ENCODE measurements at places on chromosomes 5 and 9.
A peak's percentile ranks its signal among the peaks of the same experiment; 100 is the strongest.

- DNase-seq, result no peak
Observed at GRCh38 chr9:96557921-96558320, 61.7 kb downstream of the CDC14B start.

DNA sequence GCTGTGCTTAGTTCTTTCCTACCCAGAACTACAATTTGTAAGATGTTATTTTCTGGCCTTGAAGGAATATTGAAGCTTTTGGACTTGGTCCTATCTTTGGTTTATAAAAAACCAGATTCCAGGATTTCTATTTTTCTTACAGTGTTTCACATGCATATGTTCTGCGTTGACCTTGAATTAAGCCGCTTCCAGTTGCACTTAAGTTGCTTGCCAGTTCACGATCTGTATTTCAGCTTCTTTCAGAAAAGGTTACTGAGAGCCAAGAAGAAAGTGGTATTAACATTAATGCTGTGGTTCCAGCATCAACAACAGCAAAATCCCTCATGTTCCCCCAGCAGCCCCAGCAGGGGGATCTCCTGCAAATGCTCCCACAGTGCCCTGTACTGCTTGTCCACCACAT, 156.4 kb upstream of the ADAMTS16 start:
- no peak for DNase-seq

DNA sequence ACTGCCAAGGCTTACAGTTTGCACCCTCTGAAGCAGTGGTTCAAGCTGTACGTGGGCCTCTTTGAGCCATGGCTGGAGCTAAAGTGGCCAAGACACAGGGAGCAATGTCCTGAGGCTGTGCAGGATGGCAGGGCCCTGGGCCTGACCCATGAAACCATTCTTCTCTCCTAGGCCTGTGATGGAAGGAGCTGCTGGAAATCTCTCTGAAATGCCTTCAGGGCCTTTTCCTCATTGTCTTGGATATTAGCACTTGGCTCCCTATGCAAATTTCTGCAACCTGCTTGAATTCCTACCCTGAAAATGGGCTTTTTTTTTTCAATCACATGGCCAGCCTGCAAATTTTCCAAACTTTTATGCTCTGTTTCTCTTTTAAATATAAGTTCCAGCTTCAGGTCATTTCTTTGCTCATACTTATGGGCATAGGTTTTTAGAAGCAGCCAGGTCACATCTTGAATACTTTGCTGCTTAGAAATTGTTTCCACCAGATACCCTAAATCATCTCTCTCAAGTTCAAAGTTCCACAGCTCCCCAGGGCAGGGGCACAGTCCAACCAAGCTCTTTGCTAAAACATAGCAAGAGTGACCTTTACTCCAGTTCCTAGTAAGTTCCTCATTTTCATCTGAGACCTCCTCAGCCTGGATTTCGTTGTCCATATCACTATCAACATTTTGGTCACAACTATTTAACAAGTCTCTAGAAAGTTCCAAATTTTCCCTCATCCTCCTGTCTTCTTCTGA, 138.3 kb downstream of the OSTF1 start:
- no peak for DNase-seq

DNA sequence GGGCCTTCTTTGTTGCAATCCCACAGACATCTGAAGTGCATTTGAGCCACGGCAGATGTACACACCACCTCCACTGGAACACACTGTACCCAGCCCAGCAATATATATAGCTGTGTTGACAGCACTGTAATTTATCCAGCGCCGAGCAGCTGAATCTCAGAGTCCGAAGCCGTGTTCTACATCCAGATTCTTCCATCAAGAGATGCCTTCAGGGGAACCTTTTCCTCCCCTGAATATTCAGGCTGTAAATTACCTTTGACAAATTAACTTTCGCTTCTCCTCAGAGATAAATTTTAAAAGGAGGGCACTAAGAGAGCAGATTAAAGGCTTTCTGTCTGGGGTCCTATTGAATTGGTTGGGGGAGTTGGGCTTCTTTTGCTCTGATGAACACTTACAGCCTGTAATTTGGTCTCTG, 76.4 kb downstream of the ROR2 start:
- no peak for DNase-seq

DNA sequence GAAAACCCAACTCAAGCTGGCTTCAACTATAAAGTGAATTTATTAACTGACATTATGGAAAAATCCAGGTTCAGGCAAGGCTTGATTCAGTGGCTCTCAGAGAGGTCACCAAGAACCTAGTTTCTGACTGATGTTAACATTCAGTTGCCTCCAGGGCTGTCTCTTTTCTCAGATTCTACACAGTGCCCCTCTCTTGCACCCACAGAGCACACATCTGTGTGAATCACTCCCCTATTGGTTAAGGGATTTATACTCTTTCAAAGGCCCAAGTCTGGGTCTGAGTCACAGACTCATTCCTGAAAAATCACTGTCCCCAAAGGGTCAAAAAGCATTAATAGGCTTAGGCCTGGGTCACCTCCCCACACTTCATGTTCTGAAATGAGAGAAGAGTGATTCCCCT, 6.2 kb upstream of the HAVCR2 start:
- DNase-seq, result no peak

GRCh38 chr5:68033029-68033428, 182.5 kb upstream of the PIK3R1 start:
- DNase-seq, result no peak

DNA sequence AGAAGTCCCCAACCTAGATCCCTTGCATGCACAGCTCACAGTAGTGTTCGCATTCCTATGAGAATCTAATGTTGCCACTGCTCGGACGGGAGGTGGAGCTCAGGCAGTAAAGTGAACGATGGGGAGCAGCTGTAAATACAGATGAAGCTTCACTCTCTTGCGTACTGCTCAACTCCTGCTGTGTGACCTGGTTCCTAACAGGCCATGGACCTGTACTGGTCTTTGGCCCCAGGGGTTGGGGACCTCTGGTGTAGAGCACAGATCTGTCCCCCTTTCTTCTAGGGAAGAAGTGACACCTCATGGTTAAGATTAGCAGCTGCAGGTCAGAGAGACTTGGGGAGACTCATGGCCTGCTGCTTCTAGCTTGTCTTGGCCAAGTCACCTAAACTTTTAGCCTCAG, 7.1 kb downstream of the ARHGEF28 start:
- DNase-seq, result no peak

DNA sequence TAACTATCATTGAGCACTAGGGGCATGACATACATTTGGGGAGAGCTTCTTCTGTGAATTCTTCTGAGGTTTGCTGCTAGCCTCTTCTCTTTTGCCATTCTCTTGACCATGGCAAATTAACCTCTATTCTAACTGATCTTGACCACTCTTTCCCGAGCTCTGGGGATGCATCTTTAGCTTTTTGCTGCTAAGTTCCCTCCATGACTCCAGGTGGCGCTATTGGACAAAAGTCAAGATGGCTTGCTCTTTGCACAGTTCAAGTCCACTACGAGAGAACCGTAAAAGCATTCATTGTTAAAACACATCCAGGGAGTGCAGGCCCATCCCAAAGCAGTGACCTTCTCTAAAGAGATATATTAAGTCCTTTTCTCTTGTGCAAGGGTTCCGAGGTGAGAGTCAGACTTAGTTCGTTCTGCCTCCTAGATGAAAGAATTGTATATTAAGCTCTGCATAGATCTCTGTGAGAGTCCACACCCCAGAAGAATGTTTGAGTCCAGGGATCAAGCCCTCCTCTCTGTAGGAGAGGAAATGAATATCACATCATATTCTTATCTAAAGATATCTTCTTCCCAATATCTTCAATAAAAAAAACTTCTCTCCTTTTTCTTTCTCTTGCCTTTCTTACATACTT, 1152.9 kb upstream of the CDH6 start:
- peak; percentile 66 for DNase-seq

DNA sequence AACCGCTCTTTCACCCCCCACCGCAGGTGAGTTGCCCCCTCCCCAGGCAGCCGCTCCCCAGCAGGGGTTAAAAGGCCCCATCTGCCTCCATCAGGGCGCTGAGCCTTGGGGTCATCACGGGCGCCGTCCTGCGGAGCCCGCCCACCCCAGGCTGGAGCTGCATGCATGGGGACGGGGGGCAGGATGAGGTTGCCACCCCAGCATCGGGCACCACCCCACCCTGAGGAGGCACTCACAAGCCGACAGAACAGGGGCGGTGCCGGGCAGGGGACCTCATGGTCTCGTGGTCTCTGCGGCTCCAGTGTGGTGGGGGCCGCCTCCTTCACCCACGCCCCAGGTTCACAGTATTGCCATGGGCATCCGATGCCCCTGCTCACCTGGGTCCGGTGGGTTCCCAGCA, 16.5 kb downstream of the PTGES start:
- DNase-seq, result no peak

- no peak for DNase-seq
Observed at GRCh38 chr9:127308652-127309434, 44.3 kb downstream of the GARNL3 start.

- no peak for DNase-seq
Observed at GRCh38 chr5:96657068-96657467, 5.1 kb upstream of the CAST start.

- DNase-seq, result no peak
Observed at GRCh38 chr5:69092969-69093368, 845 bp upstream of the SLC30A5 start.

DNA sequence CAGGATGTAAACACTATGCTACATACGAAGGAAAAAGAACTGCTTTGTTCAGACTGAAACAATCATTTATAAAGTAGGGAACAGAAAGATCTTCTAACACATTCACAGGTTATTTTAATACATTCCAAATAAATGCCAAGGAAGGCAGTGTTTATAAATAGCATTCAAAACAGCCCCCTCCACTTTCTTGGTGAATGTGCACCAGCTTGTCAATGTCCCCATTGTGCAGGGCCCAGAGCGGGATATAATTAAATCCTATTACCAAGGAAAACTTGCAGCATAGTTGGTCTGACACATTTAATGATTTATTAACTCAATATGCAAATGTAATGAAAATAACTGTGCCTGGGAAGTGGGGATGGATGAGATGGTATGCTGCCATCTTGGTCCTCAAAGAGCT, 135.9 kb upstream of the RAD23B start:
- DNase-seq, result no peak

DNA sequence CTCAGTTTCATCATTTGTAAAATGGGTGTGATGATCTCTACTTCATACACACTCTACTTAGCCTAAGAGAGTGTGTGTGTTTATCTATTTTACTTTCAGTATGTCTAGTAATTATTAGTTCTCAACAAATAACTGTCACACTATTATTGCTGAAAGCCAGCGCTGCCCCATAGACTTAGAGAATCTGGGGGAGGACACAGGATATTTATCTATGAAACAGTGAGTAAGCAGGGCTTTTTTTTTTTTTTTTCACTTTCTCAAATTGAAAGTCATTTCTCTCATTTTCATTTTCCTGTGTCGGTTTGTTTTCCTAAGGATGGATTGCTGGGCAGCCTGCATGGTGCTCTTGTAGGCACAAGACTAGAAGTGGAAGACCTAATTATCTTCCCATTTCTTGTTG, 248.4 kb upstream of the RPS23 start:
- DNase-seq, result no peak

DNA sequence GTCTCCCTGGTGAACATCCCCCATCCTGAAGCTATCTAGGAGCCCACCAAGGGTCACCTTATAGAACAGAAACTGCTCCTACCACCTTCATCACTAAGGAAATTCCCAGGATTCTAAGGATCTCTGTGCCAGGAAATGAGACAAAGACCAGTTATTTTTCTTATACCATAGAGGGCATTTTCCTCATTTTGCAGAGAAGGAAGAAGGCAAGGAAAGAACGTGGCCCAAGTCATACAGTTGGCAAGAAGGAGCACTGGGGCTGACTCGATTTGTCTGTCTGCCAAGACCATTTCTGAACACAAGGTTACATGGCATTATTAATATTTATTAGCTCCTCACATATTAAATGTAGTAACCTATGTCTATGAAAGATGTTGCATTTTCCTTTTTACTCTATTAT, 49.6 kb upstream of the TNFSF15 start:
- DNase-seq, result no peak

DNA sequence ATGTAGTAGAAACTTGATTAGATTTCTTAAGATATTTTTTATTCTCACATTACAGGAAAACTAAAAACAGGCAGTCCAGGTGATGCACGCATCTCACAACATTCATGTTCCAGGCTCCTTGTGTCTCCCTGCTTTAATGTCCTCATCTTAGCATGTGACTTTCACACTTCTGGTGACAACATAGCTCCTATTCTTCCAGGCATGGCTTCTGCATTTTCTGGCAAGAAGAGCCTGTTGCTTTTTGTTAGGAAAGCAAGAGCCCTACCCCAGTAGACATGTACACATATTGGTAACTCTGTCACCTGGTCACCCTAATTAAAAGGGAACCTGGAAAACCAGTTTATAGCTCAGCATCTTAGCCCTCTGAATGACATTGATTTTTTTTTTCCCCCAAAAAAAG, 92.5 kb downstream of the PPIC start:
- no peak for DNase-seq

- DNase-seq, result no peak
Observed at GRCh38 chr5:178589180-178590140, 733 bp downstream of the COL23A1 start.

DNA sequence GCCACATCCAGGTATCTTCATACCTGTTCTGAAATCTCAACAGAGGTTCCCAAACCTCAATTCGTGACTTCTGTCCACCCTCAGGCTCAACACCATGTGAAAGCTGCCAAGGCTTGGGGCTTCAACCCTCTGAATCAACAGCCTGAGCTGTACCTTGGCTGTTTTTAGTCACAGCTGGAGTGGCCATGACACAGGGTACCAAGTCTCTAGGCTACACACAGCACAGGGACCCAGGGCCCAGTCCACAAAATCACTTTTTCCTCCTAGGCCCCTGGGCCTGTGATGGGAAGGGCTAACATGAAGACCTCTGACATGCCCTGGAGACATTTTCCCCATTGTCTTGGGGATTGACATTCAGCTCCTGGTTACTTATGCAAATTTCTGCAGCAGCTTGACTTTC, 464.9 kb downstream of the ELAVL2 start:
- DNase-seq, result no peak

DNA sequence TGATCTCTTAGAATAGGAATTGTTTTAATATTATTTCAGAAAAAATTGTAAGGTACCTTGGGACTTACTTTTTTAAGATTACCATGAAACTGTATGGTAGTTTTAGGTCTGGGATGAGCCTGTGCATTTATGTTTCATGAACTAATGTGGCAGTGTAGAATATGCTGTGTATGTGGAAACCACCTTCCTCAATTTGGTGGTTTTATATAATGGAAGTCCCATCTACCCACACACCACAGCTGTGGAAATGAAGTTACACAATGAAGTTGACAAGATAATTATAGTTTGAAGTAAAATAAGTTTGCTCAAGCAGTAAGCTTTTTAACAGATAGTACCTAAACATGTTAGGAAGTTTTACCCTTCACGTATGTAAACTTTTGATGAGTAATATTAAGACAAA, 24.4 kb downstream of the WDR36 start:
- DNase-seq, result no peak

- no peak for DNase-seq
Observed at GRCh38 chr9:112112941-112113681, 62.0 kb downstream of the SUSD1 start.
